ENCODE measurements at places on chromosomes 5 and 9.

- no peak for DNase-seq
Measured at GRCh38 chr5:111782216-111782615, 25.2 kb upstream of the NREP start.

DNA sequence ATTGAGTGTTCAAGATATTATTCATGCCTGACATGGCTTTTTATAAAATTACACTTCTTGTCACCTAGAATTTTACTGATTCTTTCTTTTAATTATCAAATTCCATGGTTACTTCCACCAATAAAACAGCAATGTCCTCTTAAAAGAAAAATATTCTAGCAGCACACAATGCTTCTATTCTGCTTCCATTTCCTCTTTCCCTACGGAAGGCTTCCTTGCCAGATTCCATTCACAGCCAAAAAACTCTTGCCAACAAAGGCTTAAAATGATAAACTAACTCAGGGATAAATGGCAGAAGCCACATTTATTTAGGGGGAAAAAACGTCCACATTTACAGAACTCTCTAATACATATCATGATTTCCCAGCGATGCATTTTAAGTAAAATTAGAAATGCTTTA lies 111.6 kb downstream of the CTNND2 start:
- DNase-seq: no peak

- no peak for DNase-seq
Measured at GRCh38 chr9:19294219-19294618, 63.7 kb downstream of the DENND4C start.

- no peak for DNase-seq
Measured at GRCh38 chr9:26329974-26330373, 562.6 kb downstream of the CAAP1 start.

- no peak for DNase-seq
Measured at GRCh38 chr5:30100929-30101328, 1092.6 kb upstream of the CDH6 start.

Measured in stimulated activated CD8-positive, alpha-beta memory T cell treated with anti-CD3 and anti-CD28 coated beads, Interleukin-4, amount 100 ng/mL, for 24 hours (primary cell).